ENCODE measurements at places on chromosomes 13 and 19. TPM values are rescaled to one million over a fixed set of nuclear protein-coding genes. Genes with fewer than 3 reads are reported as not detected.

S1PR4 gene
- total RNA-seq: 0.42 TPM

ZNF681 gene
- 2.5 TPM for total RNA-seq

SPINT2 gene
- 639 TPM for total RNA-seq

OR7C1 gene
- 11.2 TPM for total RNA-seq

CYP4F11 gene
- total RNA-seq: 0.72 TPM

RFPL4AL1 gene
- not detected for total RNA-seq

ZNF571 gene
- total RNA-seq: 42.1 TPM

VSIG10L gene
- total RNA-seq: 35.6 TPM

ZNF579 gene
- total RNA-seq: 3.1 TPM

CAMSAP3 gene
- total RNA-seq: 60.5 TPM

CTXN1 gene
- 3.6 TPM for total RNA-seq
